ENCODE measurements at places on chromosomes 13 and 19.

DNA sequence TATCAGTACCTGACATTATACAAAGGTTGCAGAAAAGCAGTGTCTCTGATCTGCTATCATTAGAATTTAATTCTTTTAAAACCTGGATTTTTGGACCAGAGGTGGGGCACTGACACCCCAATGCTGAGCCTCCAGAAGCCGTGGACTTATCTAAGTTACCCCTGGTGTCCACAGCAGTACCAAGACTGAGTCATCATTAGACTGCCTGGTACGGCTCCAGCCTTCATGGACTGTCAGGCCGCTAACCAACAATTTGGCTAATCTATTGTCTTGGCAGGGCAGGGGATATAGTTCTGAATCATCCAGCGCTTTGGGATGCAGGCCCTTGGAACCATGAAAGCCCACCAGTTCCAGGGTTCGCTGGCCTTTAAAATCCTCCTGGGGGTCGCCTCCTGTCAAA, 78.3 kb downstream of the TSHZ3 start:
- DNase-seq, result peak; percentile 41

DNA sequence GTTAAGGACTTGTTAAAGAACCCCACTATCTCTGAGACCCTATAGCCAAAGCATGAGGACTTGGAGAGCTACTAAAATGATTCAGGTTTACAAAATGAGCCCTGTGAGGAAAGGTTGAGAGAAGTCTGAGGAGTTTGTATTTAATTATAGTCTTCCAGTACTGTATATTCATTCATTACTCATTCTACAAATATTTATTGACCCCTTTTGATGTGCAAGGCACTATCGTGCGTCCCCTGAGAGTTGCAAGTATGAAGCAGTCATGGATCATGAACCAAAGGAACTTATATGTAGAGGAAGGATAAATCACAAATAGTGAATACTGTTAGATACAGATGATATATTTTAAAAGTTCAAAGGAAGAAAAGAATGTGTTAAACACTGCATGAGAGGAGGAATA, 84.4 kb downstream of the DNAJC15 start:
- DNase-seq, result no peak

GRCh38 chr19:31372246-31372781, 23.1 kb upstream of the TSHZ3 start:
- no peak for DNase-seq

GRCh38 chr13:110485604-110486003, 75.9 kb downstream of the RAB20 start:
- no peak for DNase-seq

- DNase-seq, result no peak
Observed at GRCh38 chr19:20444202-20444885, 121.2 kb downstream of the ZNF737 start.

- DNase-seq, result no peak
Observed at GRCh38 chr19:17755977-17756670, 4.8 kb downstream of the FCHO1 start.

DNA sequence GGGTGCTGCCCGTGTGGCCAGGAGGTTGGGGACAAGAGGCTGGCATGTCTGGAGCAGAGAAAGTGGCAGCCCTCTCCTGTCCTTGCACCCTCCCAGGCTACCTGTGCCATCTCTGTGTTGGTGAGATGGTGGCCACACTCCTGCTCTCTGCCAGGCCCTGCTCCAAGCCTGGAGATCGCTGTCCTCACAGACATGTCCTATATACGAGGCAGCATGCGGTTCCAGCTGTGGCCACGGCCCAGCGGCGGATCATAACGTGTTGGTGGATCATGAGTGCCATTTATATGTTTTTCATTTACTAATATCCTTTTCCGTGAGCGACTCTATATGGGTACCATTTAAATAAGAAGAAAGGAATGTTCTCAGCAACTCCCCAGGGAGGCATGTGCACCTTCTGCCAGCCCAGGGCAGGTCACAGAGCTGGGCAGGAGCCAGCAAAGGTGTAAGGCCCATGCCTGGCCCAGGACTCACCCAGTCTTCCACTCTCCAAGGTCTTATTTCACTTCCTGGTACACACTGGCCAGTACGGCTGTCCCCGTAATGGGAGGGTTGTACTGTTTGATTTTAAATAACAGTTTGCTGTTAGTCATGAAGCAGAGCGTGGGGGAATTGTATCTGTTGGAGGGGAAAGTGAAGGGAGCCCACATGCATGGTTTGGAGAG, 47.2 kb upstream of the LDLR start:
- no peak for DNase-seq

DNA sequence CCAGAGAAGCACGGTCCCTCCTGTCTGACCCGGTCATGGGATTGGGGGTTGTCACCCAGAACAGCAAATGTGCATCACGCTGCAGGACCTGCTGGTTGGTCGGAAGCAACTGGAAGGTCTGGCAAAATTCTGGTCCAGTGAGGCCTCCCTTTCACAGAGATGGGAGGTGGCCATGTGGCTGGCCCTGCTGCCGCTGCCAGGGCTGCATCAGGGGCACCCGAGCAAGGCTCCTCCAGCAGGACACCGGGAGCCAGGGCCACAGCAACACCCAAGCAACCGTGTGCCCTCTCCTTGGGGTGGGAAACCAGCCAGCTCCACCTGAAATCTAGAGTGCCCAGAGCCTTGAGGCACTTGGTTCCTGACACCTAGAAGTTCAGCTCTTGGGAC, 11.5 kb upstream of the GAS6 start:
- no peak for DNase-seq

All from muscle of leg (tissue), 16 donors.